Activated naive CD4-positive, alpha-beta T cell (primary cell): ENCODE measurements at places on chromosomes 7 and 10.
A peak's percentile ranks its signal among the peaks of the same experiment; 100 is the strongest.

GRCh38 chr7:71636329-71636728, 504.4 kb downstream of the GALNT17 start:
- no peak for DNase-seq

DNA sequence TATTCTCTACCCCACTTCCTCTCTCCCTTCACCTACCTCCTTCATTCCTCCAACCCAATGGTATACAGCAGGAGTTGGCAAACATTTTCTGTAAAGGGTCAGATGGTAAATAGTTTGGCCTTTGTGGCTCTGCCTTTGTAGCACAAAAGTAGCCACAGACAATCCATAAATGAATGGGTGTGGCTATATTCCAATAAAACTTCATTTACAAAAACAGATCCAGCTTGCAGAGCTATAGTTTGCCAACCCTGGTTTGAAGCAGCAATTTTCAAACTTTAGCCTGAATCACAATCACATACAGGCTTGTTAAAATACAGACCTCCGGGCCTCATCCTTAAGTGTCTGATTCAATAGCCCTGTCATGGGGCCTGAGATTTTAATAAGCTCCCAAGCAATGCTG, 110.5 kb downstream of the CPEB3 start:
- DNase-seq = no peak

DNA sequence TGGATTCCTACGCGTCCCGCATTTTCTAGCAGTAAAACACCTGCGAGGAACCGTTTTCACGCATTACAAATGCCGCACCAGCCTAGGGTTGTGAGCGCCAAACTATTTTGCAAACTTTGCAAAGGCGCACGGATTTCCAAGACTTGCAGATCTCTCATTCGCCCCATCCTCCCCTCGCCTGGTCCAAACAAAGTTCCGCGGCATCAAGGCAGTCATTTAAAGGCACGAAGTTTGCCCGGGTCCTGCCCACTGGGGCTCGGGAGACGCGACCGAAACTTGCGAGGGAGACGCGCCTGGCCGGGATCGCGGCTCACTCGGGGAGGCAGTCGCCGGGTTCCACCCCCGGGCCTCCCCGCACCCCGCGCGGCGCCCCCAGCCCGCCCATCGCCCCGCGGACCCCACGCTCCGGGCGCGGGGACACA, 613 bp downstream of the USP6NL start:
- DNase-seq = peak; percentile 7

- no peak for DNase-seq
Observed at GRCh38 chr10:43377424-43377883, 6.0 kb downstream of the FXYD4 start.

DNA sequence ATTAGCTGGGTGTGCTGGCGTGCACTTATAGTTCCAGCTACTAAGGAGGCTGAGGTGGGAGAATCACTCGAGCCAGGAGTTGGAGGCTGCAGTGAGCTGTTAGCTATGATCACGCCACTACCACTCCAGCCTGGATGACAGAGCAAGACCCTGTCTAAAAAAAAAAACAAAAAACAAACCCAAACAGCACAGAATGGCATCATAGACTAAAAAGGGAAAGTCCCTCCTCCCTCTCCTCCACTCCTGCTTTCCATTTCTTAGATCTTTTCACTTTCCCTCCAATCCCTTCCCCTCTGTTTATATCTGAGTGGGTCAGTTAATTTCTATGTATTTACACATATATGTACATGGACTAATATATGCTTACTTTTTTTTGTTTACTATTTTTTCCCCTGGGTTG, 10.4 kb upstream of the PIP4K2A start:
- no peak for DNase-seq

- DNase-seq = no peak
Observed at GRCh38 chr7:44805950-44806349, 9.5 kb downstream of the PPIA start.
